ENCODE measurements at places on chromosomes 1 and 21. TPM values are rescaled to one million over a fixed set of nuclear protein-coding genes. Genes with fewer than 3 reads are reported as not detected.

GRCh38 chr1:60225486-60225885 lies 151.9 kb upstream of the C1orf87 start:
- no peak for DNase-seq

GRCh38 chr1:64223329-64224151 lies 20.1 kb downstream of the UBE2U start:
- DNase-seq = no peak

- no peak for DNase-seq
Observed at GRCh38 chr21:37433456-37433840, 66.9 kb downstream of the DYRK1A start.

GRCh38 chr1:12012560-12013316 lies 6.6 kb upstream of the MIIP start:
- no peak for DNase-seq

GRCh38 chr21:44749116-44749758 lies 37.9 kb upstream of the TSPEAR start:
- no peak for DNase-seq

DNA sequence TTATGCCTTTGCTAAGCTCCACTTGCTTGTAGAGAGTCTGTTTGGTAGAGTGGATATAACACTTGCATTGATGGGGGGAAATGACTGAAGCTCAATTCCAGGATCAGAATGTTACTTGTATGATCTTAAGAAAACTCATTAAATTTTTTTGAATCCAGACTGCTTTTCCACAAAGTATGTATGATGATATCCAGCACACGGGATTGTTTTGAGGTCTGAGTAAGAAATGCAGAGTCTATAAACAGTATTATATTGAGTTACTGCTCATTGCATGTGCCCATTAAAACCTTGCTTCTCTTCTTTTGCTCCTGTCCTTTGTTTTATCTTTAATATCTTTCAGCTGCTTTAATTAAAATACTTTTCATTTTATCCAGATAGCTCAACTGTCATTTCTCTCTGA lies 570.4 kb upstream of the ZRANB2 start:
- no peak for DNase-seq

DNA sequence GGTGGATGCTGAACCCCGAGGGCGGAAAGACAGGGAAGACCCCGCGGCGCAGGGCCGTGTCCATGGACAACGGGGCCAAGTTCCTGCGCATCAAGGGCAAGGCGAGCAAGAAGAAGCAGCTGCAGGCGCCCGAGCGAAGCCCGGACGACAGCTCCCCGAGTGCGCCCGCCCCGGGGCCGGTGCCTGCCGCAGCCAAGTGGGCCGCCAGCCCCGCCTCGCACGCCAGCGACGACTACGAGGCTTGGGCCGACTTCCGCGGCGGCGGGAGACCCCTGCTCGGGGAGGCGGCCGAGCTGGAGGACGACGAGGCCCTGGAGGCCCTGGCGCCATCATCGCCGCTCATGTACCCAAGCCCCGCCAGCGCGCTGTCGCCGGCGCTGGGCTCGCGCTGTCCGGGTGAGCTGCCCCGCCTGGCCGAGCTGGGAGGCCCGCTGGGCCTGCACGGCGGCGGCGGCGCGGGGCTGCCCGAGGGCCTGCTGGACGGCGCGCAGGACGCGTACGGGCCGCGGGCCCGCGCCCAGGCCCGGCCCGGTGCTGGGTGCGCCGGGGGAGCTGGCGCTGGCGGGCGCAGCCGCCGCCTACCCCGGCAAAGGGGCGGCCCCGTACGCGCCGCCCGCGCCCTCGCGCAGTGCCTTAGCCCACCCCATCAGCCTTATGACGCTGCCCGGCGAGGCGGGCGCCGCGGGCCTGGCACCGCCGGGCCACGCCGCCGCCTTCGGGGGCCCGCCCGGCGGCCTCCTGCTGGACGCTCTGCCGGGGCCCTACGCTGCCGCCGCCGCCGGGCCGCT lies 20.7 kb downstream of the FOXO6 start:
- no peak for DNase-seq

DNA sequence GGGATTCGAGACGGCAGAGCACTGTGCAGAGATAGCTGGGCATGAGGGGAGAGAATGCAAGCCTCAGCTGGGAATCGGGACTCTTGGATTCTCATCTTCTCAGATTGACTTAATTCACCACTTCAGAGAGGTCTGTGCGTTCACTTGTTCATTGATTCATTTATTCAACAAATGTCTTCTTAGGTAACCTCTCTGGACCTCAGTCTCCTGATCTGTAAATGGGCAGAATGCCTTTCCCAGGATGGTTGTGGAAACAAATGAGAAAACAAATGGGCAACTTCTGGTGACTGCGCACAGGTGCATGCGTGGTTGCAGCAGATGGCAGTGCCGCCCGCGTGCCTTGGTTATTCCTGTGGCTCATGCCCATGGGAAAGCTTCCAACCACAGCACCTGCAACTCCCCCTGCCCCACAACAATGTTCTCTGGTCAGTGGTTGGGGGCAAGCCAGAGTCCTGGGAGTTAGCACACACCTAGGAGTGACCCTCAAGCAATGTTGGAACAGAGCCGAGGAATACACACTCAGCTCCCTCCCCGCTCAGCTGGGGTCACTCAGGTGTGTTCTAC lies 110.1 kb upstream of the RUNX3 start:
- no peak for DNase-seq

DNA sequence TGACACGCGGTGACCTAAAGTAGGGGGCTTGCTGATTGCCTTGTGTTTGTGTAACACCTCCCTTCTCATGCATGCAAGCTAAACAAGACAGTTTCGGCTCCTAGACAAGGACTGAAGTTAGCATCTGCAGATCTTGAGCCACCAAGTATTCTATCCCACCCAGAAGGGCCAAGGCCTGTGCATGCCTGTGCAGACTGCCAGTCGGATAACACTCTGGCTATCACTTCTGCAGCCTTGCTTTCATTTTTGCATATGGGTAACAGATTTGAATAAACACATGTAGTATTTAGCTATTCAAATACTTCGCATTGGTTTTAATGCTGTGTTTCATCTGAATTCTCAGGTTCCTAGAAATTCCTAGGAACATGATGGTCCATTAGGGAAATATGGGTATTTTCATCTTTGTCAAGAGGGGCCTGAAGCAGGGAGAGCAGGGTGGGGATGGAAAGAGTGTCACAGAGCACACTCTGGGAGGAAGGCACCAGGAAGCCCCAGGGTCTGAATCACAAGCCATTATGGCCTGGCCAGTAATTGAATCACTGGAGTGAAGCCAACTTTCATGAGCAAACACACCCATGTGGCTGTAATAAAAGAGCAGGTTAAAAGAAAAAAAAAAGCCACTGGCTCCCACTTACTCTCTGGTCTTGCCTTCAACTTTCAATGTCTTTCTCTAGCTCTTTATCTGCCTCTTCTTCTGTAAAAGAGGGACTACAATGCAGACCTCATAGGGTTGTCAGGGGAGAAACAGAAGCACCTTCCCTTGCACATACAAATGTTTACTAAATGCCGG lies 28.3 kb downstream of the GADD45A start:
- DNase-seq = peak; percentile 27

DNA sequence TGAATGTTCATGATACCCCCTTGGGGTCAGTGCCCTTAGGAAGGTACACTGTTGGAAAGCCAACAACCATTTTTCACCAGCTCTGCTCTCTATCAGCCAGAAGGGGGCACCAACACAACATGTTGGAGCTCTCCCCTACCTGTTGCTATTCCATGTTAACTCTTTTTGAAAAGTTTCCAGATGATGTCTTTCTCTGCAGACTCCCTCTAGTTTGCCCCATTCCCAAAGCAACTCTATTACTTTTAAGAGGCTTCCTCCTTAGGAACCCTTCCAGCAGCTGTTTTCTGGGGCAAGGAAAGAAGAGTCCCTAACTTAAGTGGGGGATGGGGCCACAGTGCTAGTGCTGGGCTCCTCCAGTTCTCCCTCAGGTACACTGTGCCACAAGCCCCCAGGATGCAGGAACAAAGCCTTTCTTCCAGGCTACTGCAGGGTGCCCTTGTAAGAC lies 22.9 kb upstream of the NDC1 start:
- DNase-seq = no peak

DNA sequence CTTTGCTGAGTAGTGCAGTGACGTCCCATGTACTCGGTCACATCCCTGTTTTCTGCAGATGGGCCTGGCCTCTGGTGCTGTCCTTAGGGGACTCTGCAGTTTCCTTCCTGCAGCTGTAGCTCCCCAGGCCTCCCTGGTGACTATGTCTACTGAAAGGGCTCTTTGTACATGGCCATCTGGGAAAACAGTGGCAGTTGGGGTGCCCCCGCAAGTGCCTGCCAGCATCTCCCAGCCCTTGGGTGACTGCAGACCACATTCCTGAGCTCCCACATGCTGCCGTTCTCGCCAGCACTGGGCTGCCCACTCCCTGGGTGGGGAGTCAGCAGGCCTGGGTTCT lies 37.5 kb upstream of the KCNA10 start:
- DNase-seq = no peak

DNA sequence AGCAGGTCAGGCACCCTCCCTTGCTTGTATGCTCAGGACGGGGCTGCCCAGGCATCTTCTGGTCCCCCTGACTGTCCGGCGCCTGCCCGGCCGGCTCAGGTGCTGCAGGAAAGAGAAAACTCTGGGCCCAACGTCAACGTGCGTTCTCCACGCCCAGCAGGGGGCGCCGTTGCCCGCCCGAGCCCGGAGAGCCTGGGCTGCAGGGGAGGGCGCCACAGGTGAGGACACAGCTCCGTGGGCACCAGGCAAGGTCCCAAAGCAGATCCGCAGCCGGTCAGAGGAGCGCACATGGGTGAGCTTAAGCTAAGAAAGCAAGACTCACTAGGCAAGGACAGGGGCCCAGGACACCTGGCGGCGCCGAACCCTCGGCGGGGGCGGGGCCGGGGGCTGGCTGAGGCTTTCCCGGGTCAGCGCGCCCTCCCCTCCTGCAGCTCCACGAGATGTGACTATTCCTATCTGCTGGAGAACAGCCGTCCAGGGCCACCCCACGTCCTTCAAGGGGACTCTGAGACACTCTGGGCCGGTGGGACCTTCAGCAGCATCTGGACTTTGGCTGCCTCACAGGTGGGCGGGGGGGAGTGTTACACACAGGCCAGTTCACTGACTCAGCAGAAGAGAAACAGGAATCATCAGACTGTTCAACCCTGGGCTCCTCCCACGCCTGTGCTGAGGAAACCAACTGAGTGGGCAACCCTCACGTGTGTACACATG lies 29.3 kb downstream of the KRTAP10-1 start:
- no peak for DNase-seq

DNA sequence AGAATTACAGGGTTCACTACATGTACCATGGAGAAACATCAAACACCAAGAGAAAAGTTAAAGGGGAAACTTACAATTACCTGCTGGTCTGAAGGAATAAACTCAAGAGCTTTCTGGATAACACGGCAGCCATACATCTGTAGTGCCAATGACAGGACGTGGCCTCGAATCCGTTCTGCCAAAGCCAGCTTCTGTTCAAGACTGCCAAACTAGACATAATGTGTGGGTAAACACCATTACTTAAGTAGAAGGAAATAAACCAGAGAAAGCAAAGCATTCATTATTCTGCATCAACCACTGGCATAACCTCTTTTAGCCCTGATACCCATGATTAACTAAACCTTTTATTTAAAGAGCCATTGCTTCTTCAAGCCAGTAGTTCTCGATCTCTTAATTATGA lies 41.5 kb upstream of the SDC3 start:
- DNase-seq = no peak

DNA sequence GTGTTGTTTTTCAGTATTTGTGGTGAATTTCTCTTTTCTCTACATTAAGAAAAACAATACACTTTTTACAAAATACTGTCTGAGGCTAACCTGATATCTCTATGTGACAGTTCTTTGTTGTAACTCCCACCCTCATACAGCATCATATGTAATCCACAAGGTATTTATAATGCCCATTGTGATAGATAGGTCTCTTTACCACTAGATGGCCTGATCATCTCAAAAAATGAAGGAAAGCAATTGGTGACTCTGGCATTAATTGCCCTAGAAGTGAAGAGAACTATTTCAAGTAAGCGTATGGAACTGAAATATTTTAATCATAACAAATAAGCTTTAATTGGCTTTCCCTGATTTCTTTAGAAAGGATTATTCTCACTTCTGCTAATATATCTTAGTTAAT lies 36.2 kb upstream of the HFM1 start:
- no peak for DNase-seq

GRCh38 chr1:97814121-97814520 lies 106.7 kb downstream of the DPYD start:
- DNase-seq = no peak

DNA sequence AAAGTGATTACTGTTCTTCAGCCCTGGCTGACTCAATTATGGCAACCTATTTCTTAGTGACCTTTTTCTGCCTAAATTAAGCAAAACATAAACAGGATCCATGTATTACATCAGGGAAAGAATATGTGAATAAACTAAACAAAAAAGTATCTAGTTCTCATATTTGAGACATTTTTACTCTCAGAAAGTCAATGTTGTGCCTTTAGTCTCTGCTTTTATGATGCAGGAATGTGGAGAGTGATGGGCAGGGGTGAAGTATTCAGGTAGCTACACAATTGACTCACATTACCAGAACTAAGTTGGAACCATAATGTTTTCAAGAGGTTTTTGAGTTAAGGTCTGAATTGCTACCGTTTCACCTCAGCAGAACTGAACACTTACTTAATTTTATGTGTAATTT lies 462.7 kb upstream of the CXADR start:
- DNase-seq = no peak

- peak; percentile 59 for DNase-seq
Observed at GRCh38 chr1:182087304-182087703, 25.8 kb upstream of the ZNF648 start.

DNA sequence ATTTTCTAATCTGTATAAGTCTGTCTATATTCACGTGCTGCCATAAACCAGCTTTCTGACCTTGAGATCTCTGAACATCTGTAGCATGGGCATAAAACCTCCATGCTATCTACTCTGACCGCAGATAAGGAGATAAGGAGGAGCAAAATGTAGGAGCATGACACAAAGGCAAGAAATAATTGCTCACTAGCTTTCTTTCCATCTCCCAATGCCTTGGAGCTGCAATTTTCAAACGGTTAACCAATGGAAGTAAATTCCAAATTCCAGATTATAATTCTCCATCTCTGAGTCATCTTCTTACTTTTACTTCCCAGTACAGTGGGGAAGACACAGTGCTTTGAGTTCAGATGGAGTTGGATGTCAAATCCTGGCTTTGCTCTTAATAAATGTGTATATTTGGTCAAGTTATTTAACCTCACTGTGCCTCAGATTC lies 41.6 kb downstream of the CD58 start:
- no peak for DNase-seq

The MRPL9 gene
- total RNA-seq = 67.4 TPM

The SMIM1 gene
- total RNA-seq = 1.3 TPM

The ELAPOR1 gene
- 0.31 TPM for total RNA-seq

The RXFP4 gene
- not detected for total RNA-seq

The AADACL3 gene
- total RNA-seq = not detected

The ETV3L gene
- not detected for total RNA-seq

The AGPAT3 gene
- total RNA-seq = 62.1 TPM

The RIT1 gene
- total RNA-seq = 45.6 TPM

The DHRS3 gene
- total RNA-seq = 52.5 TPM

The NPHS2 gene
- not detected for total RNA-seq

The LYPD8 gene
- total RNA-seq = not detected

The CFAP126 gene
- total RNA-seq = not detected

The SMPDL3B gene
- total RNA-seq = not detected

Data from osteocyte (in vitro differentiated cells).